ENCODE measurements at places on chromosomes 1 and 21.

DNA sequence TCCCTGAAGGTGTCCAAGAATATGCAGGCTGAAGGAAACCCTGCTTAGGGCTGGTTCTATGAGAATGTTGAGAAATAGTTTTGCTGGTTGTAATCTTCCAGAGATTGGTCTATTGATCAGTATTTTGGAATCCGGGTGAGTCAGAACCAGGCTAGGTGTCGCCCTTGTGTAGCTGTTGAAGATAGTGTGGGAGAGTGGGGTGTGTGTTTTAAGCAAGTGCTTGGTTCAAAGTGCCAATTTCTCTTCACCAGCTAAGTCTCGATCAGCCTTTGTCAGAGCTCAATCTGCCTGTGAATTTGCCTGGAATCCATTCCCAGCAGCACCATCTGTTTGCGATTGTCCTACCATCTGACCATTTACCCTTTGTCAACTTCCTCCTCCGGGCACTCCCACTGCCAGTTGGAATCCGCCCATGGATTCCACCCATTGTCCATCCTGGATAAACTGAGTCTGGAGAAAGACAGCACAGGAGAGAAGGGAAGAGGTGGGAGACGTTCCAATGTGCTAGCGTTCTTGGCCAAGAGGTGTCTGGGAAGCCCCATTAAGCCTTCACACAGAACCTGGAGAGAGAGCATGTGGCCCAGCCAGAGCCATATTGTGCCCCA, 59.4 kb upstream of the CYP2J2 start:
- DNase-seq: no peak

DNA sequence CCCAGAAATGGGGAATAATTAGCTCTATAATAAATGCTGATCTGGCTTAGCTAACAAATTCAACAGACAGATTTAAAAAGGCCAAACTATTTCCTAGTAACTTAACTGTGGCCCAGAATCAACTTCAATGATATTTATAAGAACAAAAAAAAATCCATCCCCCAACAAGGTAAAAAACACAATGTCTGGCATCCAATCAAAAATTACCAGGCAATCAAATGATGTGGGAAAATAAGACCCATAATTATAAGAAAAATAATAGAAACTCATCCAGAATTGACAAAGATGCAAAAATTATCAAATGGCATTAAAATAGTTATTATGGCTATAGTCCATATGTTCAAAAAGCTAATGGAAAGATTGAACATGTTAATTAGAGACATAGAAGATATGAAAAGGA, 42.4 kb upstream of the CDC14A start:
- DNase-seq: no peak

DNA sequence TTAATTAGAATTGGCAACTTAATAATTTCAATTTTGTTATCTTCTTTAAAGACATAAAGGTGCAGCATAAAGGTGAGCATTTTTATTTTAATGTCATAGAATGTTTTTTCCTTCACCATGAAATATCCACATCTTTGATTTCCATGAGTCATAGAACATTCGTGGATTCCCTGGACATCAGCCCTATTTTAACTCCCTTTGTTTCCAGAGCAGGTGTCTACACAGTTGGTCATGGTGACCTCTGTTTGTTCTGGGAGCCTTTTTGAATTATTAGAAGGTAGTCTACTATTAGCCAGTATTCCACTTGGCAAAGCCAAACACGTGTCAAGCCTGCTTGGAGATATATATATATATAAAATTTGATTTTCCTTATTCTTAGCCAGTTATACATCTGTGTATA, 572.9 kb downstream of the LTN1 start:
- no peak for DNase-seq

GRCh38 chr1:117268535-117269455, 58.1 kb upstream of the VTCN1 start:
- DNase-seq: no peak

GRCh38 chr1:241615043-241615974, 24.9 kb downstream of the CHML start:
- no peak for DNase-seq
